ENCODE measurements at places on chromosomes 13 and 19.

GRCh38 chr19:38509027-38509426 lies 75.5 kb downstream of the RYR1 start:
- no peak for DNase-seq

DNA sequence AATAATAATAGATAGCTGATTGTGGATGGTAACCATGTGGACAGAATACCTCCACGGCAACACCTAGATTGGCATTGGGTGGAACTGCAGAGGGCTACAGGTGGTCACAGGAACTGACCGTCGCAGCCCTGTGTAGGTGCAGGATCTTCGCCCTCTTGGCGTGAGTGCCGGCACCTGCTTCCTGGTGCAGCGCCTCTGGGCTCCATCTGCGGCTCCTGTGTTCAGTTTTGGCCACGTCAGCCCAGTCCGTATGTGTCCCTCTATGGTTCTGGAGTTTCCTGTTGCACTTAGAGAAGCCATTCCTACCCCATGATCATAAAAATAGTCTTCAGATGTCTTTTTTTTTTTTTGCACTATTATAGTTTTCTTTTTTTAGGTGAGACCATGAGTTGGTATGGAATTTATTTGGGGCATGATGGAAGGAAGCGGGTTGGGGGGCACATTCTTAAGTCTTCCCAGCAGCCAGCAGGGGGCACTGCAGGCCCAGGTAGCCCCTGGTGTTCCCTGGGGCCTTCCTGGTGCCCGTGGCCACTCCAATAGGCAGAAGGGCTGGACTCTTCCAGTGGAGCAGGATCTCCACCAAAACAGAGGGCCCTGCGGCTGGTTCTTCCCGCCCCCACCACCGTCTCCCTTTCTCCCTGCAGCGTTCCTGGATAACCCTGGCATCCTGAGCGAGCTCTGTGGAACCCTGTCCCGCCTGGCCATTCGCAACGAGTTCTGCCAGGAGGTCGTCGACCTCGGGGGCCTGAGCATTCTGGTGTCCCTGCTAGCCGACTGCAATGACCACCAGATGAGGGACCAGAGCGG lies 10.1 kb upstream of the SLC25A42 start:
- peak; percentile 88 for DNase-seq

DNA sequence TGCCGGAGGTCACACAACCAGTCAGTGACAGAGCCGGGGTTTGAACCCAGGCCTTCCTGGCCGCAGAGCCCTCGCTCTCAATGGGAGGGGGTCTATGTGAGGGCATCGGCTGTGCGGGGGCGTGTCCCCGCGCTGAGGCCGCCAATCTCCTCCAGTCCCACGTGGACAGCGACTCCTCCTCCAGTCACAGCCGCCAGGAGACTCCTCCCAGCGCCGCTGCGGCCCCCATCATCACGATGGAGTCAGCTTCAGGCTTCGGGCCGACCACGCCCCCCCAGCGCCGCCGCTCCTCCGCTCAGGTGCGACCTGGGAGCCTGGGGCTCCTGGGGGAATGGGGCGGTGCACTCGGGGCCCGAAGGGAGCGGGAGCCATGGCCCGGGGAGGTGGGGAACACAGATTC lies 6.0 kb downstream of the SPRED3 start:
- DNase-seq, result no peak

GRCh38 chr19:33815380-33816340 lies 19.0 kb downstream of the KCTD15 start:
- no peak for DNase-seq

DNA sequence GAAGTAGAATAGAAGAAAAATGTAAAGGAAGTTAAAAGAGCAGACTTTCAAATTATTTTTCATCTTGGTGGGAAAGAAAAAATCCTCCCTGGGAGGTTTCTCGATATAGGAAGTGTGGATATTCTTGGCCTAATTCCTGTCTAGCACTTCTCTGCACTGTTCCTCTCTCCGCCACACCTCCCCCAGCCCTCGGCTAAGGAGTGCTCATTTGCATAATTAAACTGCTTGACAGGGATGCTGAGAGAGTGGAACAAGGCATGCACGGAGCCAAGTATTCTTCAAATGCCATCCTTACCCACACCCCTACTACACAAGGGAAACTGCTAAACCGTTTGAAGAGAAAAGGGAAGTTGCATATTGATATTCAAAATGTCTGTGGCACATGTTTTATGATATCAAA lies 511.0 kb upstream of the HTR2A start:
- no peak for DNase-seq

- DNase-seq, result peak; percentile 37
Measured at GRCh38 chr19:45569619-45570421, 14.8 kb downstream of the OPA3 start.

DNA sequence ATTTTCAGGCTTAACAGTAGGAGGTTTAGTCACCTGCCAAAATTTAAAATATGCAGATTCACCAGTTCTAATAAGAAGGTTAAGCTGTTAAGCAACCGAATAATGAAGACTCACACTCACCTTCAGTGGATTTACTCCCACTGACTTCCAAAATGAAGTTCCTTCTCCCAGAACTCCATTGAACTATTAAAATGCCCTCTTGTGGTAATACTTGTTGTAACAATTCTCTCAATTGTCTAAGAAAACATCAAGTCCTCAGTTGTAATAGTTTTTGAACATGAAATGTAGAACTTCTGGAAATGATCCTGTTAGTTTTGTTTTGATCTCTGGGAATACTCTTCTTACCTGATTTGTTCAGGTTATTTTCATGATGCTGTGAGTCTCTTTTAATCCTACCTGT lies 522.0 kb upstream of the ATXN8OS start:
- DNase-seq, result no peak

DNA sequence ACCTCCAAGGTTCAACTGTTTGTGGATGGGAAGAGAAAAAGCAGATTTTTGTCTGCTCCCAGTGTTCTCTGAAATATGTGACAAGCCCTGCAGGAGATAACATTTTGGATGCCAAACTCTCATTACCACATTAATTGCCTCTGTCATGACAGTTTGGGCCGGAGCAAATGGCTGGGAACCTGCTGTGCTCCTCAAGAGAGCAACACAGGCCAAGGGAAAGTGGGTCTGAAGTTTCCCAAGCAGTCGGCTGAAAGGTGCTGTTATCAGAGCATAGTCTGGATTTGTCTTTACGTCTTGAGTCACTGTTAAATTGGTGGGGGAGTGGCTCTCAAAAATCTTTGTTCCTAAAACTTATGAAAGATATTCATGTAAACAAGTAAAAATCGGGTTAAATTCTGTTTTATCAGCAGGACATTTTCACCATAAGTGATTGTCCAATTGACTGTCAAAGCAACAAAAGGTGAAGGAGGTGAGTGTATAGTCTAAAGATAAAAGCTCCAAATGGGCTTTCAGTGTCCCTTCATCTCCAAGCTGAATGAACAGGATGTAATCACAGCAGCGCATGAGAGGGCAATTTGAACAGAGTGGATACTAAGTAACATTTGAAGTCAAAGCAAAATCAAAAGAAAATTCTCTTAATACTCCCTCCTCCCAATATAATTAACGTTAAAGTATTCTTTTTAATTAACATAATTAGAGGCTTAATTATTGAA lies 844.8 kb downstream of the PCDH17 start:
- no peak for DNase-seq

- no peak for DNase-seq
Measured at GRCh38 chr13:21326155-21327031, 132.7 kb downstream of the ZDHHC20 start.

DNA sequence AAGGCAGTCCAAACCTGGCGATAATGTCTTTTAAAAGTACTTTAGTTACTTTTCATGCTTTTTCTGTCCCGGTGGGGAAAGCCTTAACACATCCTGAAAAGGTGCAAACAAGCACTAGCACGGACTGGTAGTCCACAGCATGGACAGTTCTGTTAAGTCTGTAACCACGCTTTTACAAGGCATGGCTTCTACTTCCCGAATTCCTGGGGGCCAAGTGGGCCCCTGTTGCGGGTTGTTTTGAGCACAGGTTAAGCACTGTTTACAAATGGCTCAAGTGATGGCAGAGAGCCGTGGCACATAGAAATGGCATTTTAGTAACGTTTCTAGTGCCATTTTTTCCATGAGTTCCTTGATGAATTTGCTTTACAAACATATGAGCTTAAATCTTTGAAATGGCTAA lies 37.6 kb downstream of the ZNF493 start:
- no peak for DNase-seq

DNA sequence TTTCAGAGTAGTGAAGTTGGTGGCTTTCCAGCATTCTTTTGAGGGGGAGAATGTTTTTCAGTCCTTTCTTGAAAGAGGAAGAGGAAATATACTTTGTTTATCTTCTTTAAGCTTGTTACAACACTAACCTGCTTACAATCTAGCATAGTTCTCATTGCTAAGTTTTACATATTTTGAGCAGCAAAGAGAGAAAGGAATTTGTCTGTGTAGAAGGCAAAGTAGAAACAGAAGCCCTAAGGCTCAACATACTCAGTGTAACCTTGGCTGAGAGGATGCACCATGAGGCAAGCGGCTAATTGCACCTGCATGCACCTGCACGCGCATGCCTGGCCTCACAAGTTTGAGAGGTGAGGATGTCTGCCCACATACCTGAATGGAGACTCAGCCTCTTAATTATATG lies 2.2 kb downstream of the FRY start:
- no peak for DNase-seq

DNA sequence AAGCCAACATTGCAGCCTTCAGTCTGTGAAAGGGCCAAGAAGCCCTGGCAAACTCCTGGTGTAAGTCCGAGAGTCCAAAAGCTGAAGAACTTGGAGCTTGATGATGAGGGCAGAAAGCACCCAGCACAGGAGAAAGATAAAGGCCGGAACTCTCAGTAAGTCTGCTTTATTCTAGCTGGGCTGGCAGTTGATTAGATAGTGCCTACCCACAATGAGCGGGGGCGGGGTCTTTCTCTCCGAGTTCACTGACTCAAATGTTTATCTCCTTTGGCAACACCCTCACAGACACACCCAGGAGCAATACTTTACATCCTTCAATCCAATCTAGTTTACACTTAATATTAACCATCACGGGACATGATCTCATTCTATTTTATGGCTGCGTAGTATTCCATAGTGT lies 1317.1 kb downstream of the SLITRK1 start:
- DNase-seq, result no peak

DNA sequence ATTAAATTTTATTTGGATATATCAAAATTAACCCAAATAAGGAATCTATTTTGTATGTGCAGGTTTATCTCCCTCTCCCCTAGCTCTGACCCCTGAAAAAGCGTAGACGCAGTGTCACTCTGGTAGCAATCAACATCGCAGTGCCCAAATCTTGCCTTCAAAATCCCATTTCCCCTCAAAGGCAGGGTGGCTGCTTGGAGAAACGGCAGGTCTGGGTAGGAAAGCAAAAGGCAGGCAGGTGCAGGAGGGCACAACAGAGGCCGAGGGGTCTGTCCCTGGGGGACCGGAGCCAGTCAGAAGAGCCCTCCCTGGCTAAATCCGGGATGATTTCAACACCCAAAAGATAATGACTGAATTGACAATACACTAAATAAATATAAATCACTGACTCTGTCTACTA lies 41.9 kb downstream of the NAXD start:
- DNase-seq, result no peak

- DNase-seq, result no peak
Measured at GRCh38 chr19:867301-867793, 7.9 kb downstream of the CFD start.

GRCh38 chr13:109447667-109448066 lies 338.7 kb downstream of the IRS2 start:
- DNase-seq, result no peak

GRCh38 chr19:16601378-16602052 lies 26.5 kb downstream of the MED26 start:
- DNase-seq, result no peak

DNA sequence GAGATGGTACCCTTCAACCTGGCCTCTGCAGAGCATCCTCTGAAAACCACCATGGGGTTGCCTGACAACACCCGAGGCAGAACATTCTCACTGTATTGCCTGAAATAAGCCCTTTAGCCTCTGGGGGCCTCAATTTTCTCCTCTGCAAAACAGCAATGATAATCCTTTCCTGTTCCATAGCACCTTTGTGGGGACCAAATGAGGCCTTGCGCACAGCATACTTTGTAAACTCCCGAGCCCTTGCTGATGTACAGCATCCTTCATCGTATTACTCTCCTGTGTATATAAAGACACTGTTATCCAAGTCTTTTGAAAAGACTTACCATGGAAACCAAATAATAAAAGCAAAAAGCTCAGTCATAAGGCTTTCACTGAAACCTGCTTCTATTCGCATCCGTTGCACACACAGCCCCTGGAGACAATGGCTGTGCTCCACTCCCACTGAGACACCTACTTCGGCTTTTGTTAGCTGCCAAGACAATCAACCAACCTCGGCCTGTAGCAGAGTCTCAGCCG lies 276.0 kb downstream of the FOXO1 start:
- no peak for DNase-seq

- DNase-seq, result no peak
Measured at GRCh38 chr13:104693126-104693525, 1626.9 kb upstream of the SLC10A2 start.

- no peak for DNase-seq
Measured at GRCh38 chr19:581399-582111, 8.1 kb upstream of the HCN2 start.

DNA sequence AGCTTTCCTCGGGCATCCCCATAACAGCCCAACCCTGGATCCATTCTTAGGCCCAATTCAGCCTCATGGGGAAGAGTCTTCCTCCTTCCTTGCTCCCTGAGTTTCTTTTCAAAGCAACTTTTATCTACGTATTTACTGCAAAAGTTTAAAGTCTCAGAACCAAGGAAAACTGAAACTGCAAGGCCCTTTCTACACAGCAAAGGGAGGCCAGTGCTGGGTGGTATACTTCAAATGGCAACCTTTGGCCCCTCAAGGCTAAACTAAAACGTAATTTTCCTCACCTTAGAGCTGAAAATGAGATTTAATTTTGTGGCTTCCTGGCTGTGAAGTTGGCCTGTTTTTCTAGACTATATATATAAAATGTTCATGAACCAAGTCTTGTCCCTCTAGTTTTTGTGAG lies 5.6 kb downstream of the CDX2 start:
- DNase-seq, result no peak

DNA sequence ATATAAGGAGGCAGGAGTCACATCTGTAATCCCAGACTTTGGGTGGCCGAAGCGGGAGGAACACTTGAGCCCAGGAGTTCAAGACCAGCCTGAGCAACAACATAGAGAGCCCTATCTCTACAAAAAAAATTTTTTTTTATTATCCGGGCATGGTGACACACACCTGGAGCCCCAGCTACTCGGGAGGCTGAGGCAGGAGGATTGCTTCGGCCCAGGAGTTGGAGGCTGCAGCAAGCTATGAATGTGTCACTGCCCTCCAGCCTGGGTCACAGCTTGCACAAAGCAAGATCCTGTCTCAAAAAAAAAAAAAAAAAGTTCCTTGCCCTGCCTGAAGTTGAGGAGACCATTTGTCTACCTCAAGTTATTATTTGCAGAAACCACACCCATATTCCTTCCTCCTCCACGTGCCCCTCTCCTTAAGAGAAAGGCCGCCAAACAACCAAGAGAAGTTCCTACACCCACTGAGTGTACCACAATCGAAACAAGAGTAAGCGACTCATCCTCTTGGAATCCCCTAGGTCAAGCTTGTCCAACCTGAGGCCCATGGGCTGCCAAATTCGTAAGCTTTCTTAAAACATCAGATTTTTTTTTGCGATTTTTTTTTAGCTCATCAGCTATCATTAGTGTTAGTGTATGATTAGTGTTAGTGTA lies 2.2 kb downstream of the ABCC4 start:
- DNase-seq, result no peak

GRCh38 chr13:28493740-28494503 lies 1.0 kb downstream of the FLT1 start:
- DNase-seq, result no peak

Data from D721Med (cell line).